ENCODE measurements at places on chromosomes 11 and 22.

DNA sequence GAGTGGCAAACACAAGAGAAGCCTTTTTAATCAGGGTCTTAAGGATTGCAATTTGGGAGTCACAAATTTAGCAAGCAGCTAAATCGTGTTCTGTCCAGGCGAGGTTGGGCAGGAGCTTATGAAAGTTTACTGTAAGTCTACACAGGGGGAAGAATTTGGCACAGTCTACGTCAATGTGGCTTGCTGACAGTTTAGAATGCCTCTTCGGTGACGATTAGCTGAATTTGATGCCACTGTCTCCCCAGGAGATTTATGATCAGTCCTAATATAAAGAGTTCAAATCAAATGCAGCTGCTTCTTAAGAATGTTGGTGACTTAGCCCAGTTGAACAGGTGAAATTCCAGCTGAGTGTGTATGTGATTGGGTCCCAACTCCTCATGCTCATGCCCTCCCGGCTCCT, 114.1 kb upstream of the CLPB start:
- DNase-seq, result no peak

- DNase-seq, result no peak
These were observed 17.1 kb downstream of the BRSK2 start for GRCh38 chr11:1406571-1407485.

DNA sequence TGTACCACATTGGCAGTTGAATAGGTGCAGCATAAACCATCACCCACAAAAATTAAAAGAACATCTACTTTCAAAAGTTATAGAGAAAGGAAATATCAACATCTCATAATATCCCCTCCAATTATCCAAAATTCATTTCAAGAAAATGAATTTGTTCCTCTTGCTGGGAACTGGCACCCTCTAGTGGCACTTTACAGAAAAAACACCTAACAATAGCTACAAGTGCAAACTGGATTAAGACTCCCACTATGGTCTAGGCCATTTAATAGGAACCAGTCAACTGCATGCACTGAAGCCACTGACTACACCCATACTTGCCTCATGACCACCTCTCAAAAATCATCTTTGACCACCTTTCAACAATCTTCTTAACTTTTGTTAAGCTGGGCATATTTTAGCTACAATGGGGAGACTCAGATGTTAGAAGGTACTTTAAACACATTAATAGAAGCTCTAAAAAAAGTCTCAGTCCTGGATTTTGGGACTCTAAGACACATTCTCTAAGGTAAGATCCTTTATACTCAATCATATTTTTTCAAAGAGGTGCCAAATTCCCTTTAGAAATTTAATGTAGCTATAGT, 17.3 kb downstream of the TRAF6 start:
- no peak for DNase-seq

DNA sequence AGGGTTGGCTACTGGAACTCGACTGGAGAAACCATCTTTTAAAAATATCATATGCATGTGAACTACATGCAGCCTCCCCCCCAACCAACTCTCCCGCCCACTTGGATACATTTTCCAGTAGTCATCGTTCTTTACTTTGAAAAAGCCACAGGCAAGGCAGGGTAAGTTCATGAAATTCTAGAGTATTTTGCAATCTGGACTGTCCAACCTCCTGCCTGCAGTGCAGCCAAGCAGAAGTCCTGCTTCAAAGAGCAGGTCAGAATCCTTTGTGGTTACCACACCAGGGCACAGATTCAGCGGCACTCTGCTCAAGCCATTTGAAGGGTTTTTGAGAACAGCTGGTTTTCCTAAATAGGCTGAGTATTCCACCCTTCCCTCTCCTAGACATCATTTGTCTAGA, 12.1 kb downstream of the ELF5 start:
- DNase-seq, result peak; percentile 49
